ENCODE measurements at places on chromosomes 6 and 20.

DNA sequence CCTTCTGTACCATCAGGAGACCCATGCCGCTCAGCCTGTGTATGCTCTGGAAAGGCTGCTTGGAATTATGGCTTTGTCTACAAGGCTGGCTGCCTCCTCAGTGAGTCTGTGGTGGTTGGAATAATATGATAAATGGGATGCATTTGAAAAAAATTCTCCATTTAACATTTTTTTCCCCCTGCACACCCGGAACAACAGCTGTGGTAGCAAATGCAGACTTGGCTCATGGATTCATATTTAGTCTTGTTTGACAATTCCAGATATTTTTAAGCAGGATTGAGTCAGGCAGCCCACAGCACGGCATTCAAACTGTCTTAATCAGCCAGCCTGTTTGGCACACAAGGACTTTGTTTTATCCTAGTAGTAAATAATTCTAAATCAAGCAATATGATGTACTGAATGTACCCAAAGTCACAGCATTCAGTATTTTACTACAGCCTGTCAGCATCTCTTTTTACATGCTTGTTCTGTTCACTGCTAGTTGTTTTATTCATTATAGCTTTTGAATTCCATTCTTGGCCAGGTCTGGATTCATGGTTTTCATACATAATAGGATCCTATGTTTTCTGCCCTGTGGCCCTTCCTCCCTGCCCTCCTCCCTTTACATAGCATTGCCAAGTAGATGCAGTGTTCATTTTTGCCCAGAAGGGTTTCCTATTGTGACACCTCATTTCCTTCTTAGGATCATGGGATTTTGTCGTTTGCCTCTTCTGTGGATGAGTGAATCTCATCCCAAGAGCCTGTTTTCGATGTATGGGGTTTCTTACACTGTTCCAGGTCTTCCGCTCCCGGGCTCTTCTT, 68.1 kb downstream of the LRRC1 start:
- DNase-seq: peak; percentile 58

DNA sequence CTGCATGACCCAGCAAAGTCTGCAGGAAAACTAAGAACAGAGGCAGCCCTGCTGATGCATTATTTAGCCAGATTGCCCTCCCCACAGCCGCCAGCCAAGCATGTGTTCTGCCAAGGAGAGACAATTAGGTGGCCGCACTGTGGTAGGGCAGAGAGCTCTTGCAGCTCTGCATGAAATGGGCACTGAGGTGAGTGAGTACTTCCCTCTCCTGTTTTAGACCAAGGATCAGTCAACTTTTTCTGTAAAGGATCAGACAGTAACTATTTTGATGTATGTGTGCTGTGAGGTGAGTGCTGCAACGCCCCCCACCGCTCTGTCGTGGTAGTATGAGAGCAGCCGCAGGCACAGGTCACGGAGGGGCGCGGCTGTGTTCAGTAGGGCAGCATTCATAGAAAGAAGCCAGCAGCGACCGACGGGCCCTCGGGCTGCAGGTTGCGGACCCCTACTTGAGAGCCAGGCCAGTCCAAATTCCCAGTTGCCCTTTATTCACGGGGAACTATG, 23.8 kb upstream of the FAM50B start:
- no peak for DNase-seq

DNA sequence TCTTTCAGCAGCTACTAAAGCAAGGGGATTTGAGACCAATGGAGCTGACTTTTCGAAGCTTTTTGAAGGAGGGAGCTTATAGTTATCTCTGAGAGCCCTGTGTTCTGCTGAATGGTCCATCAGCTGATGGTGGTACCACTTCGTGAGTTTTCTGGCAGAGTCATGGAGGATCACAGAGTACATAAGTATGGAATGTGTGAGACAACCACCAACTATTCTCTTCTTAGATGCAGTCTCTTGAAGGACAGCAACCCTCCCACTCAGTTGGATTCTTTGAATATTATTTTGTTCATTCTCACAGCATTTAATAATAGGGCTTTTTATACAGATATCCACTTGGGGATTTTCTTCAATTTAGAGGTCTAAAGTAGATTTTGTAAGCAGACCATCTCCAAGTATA, 75.3 kb downstream of the ELOVL2 start:
- DNase-seq: no peak

GRCh38 chr20:50332491-50332980, 141.9 kb downstream of the CEBPB start:
- no peak for DNase-seq

DNA sequence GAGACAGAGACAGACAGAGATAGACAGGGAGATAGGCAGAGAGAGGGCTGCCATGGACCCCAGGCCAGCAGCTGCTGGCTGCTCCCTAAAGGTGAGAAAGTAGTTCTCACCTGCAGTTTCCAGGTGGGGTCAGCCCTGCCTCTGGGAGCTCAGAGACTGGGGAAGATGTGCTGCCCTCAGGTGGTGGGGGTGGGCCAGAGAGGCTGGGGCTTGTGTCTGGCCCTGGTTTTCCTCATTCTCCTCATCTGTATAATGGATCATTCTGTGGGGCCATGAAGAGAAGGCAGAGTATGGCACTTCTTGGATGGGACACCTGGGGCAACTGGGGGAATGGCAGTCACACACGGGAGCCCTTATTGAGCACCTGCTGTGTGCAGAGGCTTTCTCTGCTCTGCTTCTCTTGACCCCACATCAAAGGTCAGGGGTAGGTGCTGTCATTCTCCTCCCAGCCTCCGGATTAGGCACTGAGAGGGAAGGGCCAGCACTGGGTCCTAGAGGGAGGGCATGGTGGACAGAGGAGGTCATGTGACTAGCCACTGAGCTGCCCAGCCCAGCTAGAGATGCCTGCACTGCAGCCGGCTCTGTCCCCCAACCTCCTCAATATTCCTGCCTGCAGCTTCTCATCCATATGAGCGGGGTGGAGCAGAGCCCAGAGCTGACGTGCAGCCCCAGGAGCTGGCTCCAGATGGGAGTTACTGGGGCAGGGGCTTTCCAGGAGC, 4.1 kb downstream of the ANGPT4 start:
- DNase-seq: no peak

- DNase-seq: no peak
Observed at GRCh38 chr6:155120034-155120433, 124.9 kb downstream of the TIAM2 start.

GRCh38 chr6:29734046-29735018, 11.1 kb downstream of the HLA-F start:
- DNase-seq: no peak

DNA sequence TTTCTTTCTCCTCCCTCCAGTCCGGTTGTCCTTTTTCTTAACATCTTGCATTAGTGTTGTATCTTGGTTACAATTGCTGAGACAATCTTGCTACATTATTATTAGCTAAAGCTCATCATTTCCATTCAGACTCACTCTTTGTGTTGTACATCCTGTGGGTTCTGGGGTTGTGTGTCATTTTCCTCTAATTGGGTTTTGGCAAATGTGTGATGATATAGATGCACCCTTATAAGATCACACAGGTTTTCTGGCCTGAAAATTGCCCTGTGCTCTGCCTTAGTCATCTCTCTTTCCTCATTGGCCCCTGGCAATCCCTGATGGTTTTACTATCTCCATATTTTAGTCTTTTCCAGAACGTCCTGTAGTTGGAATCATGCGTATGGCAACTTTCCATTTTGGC, 60.1 kb downstream of the PPP1R14C start:
- no peak for DNase-seq

- no peak for DNase-seq
Observed at GRCh38 chr20:48283470-48284110, 498.3 kb upstream of the SULF2 start.

GRCh38 chr20:57400821-57401564, 9.8 kb downstream of the RBM38 start:
- no peak for DNase-seq

- no peak for DNase-seq
Observed at GRCh38 chr20:62287759-62288534, 14.8 kb upstream of the ADRM1 start.

DNA sequence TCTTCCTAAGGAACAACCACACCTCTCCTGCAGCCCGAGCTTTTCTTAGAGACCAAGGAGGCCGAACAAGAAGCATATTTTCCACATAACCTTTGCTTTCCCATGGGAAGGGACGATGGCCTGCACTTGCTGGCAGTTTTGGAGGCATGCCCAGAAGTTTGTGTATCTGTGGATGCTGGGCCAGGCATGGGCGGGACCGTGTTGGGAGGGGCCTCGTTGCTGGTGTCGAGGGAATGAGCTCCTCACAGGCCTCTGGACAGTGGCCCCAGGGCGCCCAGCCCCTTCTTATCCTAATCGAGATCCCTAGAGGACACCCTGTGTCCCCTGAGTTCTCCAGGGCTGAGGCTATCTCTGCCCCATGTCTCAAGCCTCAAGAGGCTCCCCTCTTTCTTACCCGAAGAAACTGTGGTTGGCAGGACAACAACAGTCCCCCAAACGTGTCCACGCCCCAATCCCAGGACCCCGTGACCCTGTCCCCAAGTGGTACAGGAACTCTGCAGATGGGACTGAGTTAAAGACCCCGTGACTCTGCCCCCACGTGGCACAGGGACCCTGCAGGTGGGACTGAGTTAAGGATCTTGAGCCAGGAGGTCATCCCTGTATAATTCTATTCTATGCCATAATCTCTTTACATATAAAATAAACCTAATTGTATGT, 99.5 kb upstream of the BHLHE23 start:
- DNase-seq: no peak

- DNase-seq: no peak
Observed at GRCh38 chr6:76708641-76709331, 636.3 kb upstream of the IMPG1 start.

DNA sequence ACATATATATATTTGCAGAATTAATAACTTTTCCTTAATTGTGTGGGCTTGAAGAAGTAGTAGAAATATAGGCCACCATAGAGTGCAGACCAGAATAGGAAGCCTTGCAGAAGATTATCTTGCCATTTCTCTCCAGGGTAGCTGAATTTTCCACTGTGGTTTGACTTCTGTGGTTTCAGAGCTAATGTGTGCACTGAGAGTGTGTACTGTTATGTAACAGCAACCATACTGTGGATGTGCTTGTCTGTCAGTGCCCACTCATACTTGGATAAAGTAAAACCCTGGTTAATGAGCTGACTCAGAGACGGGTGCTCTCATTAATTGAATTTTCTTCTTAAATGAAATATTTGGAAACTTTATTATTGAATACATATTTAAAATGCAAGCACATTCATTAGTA, 57.2 kb downstream of the CEP43 start:
- DNase-seq: no peak

DNA sequence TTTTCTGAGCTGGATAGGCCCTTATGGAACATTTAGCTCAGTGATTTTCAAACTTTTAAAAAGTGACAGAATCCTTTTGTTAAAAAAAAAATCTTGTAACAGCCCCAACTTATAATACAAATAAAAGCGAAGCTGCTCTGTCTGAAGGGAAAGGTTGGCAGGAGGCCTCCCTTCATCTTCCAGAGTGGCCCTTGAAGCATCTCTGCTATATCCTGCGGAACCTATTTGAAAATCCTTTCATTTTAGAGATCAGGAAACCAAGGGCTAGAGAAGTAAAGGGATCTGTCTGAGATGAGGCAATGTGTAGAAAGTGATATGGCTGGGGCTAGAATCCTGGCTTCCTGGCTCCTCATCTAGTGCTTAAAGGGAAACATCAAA, 107.8 kb downstream of the UBE3D start:
- DNase-seq: no peak

GRCh38 chr20:23362392-23363256, 642 bp downstream of the GZF1 start:
- DNase-seq: no peak

DNA sequence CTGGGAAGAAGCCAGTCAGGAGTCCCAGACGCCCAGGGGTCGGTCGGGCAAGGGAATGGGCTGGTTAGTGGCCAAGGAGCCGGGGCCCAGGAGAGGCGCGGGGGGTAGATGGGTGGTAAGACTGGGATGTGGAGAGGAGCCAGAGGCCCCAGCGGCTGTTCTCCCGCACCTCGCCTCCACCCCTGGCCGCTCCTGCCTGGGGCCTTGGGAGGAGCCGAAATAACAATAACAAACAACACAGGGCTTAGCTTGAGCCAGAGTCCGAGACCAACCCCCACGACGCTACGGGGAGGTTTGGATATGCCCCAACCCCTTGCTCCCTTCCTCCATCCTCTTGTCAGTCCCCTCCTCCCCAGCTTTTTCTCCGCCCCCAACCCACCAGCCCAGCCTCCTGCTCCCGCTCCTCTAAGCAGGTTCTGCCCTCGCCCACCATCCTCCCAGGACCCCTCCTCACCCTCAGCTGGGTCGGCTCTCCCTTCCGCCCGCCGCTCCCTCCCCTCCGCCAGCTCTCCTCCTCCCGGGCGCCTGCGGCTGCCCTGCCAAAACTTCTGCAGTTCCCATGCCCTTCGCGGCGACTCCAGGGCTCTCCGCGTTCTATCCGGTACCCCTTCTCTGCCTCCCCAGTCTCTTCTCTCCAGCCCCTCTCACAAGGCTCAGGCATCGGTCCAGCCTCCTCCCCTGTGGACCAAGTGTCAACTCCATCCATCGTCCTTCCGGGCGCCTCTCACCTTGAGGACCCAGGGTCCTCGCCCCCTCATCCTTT, 1.1 kb downstream of the RNF39 start:
- DNase-seq: no peak

GRCh38 chr6:105094133-105094640, 85.6 kb downstream of the POPDC3 start:
- no peak for DNase-seq

- DNase-seq: no peak
Observed at GRCh38 chr6:39086294-39086693, 28.7 kb downstream of the SAYSD1 start.

DNA sequence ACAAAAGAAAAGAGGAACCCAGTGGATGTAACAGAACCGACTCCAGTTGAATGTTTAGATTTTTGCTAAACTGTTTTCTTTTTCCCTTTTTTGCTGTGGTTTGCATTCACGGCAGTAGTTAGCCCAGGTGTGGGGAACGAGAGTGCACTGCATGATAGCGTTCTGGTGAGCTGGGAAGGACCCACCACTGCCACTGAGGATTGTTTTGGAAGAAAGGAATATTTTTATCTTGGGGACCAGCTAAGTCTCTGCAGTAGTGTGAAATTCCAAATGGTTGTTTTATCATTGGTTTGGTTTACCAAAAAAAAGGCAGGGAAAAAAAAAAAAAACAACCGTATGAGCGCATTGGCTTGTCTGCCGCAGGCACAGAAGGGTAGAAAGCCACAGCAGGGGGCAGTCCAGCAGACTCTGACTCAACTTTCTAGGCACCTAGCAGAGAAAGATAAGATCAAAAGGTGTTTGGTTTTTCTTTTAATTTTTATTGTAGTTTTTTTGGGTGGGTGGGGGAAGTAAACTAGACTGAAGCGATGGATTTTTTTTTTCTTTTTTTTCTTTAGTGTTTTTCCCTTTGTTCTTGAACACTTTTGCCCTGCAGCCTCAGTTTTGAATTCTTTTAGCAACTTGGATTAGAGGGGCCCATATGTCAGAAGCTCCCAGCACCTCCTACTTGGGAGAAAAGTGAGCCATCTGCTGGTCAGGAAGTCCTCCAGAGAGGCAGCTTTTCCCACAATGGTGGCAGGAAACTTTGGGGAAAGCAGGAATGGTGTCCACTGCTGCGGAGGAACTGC, 13.5 kb upstream of the RAB5IF start:
- no peak for DNase-seq

GRCh38 chr20:23697947-23698346, 9.1 kb upstream of the CST4 start:
- DNase-seq: no peak
